Activated naive CD8-positive, alpha-beta T cell treated with anti-CD3 and anti-CD28 coated beads for 36 hours (primary cell): ENCODE measurements at places on chromosomes 6 and 20. TPM values are rescaled to one million over a fixed set of nuclear protein-coding genes. Genes with fewer than 3 reads are reported as not detected.

GRCh38 chr6:37373822-37374471 is 20.2 kb downstream of the RNF8 start:
- H3K4me3 ChIP-seq: no peak overlapping the region
- no peak overlapping the region for H3K27ac ChIP-seq
- peaks cover 8% of the 10 kb centered on the region for H3K36me3 ChIP-seq
- no peaks in the 10 kb centered on the region for H3K27me3 ChIP-seq

DNA sequence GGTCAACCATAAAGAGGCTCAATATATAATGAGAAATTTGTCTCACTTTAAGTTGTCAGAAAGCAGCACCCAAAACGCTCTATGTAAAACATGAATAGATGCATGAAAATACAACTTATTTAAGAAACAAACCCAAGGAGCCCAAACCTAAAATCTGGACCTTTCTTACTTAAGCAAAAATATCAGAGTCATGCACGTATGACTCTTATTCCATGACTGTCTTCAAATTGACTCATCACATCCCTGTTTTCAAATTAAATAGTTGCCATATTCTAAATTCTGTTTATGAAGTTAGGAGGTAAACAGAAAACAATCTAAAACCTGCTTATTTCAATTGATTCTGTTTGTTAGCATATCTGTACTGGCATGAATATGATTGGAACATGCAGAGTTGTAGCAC is 42.1 kb downstream of the ANKRD6 start:
- DNase-seq: no peak
- H3K4me3 ChIP-seq: no peak overlapping the region
- H3K27ac ChIP-seq: peak overlapping the region; percentile 80

DNA sequence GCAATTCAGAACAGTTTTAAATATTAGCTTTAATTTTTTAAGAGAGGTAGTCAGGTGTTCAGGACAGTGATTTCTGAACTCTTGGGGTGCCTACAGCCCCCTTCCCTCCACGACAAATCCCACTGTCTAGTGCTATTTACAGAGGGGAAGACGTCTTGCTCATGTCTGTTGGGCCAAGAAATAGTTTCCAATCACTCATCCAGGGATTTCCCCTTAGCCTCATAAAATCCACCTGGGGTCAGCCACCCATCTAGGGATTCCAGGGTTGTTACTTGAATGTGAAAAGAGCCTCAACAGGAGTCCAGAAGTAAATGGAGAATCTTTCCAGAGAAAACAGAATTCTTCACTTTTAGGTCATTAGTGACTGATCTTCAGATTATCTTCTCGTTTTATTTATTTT is 37.0 kb downstream of the BICRAL start:
- DNase-seq: no peak
- H3K4me3 ChIP-seq: no peak overlapping the region
- H3K36me3 ChIP-seq: peaks cover 5% of the 10 kb centered on the region
- H3K27me3 ChIP-seq: no peaks in the 10 kb centered on the region
- no peak overlapping the region for H3K27ac ChIP-seq

GRCh38 chr20:2708665-2709064 is 16.1 kb downstream of the EBF4 start:
- H3K27ac ChIP-seq: no peak overlapping the region
- no peaks in the 10 kb centered on the region for H3K36me3 ChIP-seq
- peaks cover 5% of the 10 kb centered on the region for H3K4me1 ChIP-seq
- no peak for DNase-seq

TRIM15 gene
- total RNA-seq: not detected

DNA sequence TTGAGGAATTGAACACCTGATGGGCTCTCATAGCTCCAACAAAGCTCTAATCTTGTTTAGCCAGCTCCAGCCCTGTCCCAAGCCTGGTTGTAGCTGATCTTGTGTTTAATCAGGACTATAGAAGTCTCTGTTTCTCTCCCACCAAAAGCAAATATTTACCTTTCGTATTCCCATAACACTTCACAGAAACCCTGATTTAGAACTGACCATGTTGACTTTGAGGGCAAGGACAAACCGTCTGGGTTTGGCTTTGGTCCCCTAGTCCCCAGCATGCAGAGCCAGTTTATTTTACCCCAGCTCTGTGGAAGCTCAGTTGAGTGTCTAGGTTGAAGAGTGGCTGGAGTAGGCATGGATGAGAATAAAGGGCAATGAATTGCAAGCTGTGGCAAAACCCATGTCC is 18.0 kb upstream of the SIM1 start:
- H3K27ac ChIP-seq: no peak overlapping the region
- no peak overlapping the region for H3K4me3 ChIP-seq
- DNase-seq: no peak

DNA sequence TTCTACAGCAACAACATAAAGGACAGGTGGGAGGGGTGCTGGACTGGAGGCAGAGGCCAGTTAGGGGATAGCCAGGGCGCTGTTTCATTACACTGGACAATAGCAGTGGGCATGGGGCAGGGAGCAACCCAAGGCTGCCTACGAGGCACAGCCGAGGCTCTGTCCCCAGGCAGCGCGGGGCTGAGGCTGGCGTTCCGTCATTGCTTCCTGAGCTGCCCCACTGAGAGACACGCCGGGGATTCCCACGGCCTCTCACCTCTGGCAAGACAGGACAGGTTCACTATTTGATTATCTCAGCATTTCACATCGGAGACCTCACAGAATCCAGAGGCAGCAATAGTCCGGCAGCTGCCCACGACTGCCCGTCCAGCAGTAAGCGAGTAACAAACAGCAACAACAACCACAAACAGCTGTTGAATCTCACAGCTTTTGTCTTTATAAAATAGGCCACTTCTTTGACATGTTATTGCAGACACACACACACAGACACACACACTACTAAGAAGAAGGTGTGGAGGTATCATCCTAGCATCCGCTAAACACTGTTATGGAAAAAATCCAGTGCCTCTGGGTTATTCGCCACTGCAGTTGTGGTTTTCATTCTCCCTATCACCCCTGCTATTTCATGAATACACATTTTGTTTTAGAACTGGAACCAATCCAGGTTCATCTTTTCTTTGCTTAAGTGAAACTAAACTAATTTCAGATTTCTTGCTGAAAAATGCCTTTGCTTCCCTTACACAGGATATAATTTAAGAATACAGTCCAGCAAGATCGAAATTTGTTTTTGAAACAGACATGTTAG is 19.5 kb downstream of the KIF25 start:
- no peaks in the 10 kb centered on the region for H3K36me3 ChIP-seq
- no peak for DNase-seq
- peaks cover 13% of the 10 kb centered on the region for H3K27me3 ChIP-seq
- H3K4me1 ChIP-seq: no peaks in the 10 kb centered on the region

GRCh38 chr6:24932832-24933231 is 2.9 kb downstream of the RIPOR2 start:
- no peak for DNase-seq
- peaks cover 75% of the 10 kb centered on the region for H3K4me1 ChIP-seq
- peak overlapping the region; percentile 95 for H3K4me3 ChIP-seq
- no peaks in the 10 kb centered on the region for H3K27me3 ChIP-seq

RIN2 gene
- total RNA-seq: not detected

DEFB124 gene
- not detected for total RNA-seq

PRND gene
- not detected for total RNA-seq

GRCh38 chr6:160111806-160112205 is 9.8 kb upstream of the SLC22A1 start:
- H3K4me1 ChIP-seq: peaks cover 4% of the 10 kb centered on the region
- DNase-seq: no peak
- H3K27ac ChIP-seq: peak overlapping the region; percentile 70

DNA sequence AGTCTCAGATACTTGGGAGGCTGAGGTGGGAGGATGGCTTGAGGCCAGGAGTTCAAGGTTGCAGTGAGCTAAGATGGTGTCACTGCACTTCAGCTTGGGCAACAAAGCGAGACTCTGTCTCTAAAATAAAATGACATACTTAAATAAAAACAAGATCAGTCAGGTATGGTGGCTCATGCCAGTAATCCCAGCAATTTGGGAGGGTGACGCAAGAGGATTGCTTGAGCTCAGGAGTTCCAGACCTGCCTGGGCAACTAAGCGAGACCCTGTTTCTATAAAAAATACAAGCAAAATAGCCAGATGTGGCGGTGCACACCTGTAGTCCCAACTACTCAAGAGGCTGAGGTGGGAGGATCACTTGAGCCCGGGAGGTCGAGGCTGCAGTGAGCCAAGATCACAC is 149.6 kb downstream of the ZFP64 start:
- no peaks in the 10 kb centered on the region for H3K27me3 ChIP-seq
- H3K4me3 ChIP-seq: no peak overlapping the region
- H3K36me3 ChIP-seq: peaks cover 5% of the 10 kb centered on the region
- peaks cover 8% of the 10 kb centered on the region for H3K4me1 ChIP-seq
- H3K27ac ChIP-seq: no peak overlapping the region

GPR63 gene
- 0.85 TPM for total RNA-seq

CD83 gene
- total RNA-seq: 45.0 TPM

DNA sequence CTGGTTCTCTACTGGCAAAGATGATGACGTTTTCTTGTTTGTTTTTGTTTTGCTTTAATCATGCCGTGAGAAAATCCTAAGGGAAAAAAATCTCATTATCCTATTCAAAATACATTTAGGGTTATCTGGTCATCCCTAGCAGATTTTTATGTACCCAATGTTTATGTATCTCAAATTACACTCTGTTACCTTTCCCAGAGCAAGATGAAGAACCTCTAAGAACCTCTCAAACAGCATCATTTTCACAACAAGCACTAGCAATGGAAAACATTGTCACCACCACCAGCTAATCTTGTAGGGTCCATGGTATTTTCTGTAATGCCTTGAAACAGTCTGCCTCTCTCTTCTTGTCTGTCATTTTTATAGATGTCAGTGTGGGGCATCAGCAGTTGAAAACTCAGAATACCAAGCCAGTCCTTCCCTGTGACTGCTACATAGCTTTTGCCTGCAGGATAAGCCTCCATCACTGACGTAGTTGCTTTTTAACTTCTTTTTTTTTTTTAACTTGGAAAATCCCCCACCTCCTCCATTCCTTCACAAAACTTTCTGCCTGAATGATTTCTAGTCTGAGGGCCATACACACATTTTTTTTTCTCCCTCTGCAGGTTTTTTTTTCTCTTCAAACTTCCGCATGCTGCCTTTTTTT is 2.4 kb upstream of the SNAP25 start:
- no peak for DNase-seq
- H3K27ac ChIP-seq: no peak overlapping the region
- H3K4me1 ChIP-seq: peaks cover 7% of the 10 kb centered on the region
- H3K27me3 ChIP-seq: peaks cover 55% of the 10 kb centered on the region
- H3K36me3 ChIP-seq: peaks cover 7% of the 10 kb centered on the region

DNA sequence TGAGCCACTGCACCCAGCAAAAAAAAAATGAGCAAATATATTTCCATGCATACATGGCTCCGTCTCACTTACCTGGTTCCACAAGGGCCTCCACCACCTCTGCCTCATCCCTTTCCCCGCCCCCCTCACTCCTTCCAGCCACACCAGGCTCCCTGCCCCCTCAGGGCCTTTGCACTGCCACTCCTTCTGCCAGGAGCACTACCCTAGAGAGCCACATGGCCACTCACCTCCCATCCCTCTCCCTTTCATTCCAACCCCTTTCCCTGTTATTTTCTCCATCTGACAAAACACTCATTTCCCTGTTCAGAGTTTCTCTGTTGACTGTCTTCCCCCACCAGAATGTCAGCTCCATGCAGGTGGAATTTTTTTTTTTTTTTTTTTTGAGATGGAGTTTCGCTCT is 12.8 kb downstream of the SNAI1 start:
- H3K4me1 ChIP-seq: peaks cover 5% of the 10 kb centered on the region
- H3K4me3 ChIP-seq: no peak overlapping the region
- H3K27ac ChIP-seq: no peak overlapping the region
- H3K36me3 ChIP-seq: no peaks in the 10 kb centered on the region

DNA sequence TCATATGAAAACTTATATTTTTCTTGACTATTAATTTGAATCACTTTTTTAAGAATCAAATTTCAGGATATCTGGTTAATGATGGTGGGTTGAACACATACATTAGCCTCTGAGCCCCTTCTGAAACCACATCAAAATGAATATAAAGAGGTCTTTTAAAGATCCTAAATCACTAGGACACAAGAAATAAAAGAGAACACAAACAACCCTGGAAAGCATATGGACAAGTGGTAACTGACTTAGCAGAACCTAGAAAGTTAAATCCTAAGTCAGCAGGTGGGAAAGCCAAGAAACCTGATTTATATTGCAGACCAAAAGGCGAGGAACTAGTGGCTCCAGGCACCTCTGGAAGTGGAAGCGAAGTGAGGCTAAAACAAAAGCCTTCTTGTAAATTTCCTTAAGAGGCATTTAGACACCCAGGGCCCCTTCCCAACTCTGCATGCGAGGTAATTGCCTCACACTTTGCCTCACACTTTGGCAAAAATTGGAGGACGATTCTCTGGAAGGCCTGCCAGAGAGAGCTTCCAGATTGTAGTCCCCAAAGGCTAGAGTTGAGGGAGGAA is 293.9 kb downstream of the KHDC1L start:
- no peaks in the 10 kb centered on the region for H3K36me3 ChIP-seq
- DNase-seq: no peak
- no peaks in the 10 kb centered on the region for H3K4me1 ChIP-seq

DNA sequence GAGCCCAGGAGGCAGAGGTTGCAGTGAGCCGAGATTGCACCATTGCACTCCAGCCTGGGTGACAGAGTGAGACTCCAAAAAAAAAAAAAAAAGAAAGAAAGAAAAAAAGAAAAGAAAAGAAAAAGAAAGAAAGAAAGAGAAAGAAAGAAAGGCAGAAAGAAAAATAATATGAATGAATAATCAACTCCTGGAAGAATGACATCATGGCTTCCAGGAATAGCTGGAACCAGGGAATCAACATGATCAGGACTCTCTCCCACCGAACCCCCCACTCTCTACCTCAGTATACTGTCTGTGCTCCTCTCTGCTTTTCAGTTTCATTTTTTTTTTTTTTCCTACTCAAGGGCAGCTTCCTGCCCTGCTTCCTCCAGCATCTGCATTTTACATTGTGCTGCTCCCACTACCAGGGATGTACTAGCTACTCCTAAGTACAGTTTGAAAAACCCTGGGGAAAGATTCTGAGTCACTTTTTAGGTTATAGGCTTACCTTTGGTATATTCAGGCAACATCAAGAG is 19.7 kb upstream of the MTCL3 start:
- H3K4me1 ChIP-seq: no peaks in the 10 kb centered on the region
- no peaks in the 10 kb centered on the region for H3K36me3 ChIP-seq
- H3K4me3 ChIP-seq: no peak overlapping the region
- DNase-seq: no peak
- H3K27me3 ChIP-seq: peaks cover 25% of the 10 kb centered on the region

GRCh38 chr6:167141667-167142432 is 15.9 kb downstream of the GPR31 start:
- H3K27ac ChIP-seq: no peak overlapping the region
- peaks cover 24% of the 10 kb centered on the region for H3K27me3 ChIP-seq
- peak; percentile 62 for DNase-seq
- no peaks in the 10 kb centered on the region for H3K36me3 ChIP-seq

BMP5 gene
- not detected for total RNA-seq

FGD2 gene
- total RNA-seq: 1.8 TPM

GRCh38 chr6:7479801-7480266 is 61.6 kb upstream of the DSP start:
- H3K4me1 ChIP-seq: no peaks in the 10 kb centered on the region
- H3K27me3 ChIP-seq: no peaks in the 10 kb centered on the region
- no peaks in the 10 kb centered on the region for H3K36me3 ChIP-seq
- no peak for DNase-seq

DNA sequence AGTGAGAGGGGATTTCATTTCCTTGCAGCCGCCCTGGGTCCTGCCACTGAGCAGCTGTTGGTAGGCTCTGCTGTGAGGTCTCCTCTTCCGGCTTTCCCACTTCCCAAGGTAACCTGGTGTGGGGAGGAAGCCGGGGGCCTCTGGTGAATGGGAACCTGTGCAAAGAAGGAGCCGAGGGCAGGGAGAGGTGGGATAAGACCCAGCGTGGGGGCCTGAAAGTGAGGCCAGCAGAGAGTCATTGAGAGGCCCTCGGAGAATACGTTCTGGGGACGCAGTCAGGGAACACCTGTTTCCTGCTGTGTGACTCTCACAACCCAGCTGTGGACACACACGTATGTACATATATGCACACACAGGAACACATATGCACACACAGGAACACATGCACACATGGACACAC is 100.7 kb downstream of the CDH26 start:
- H3K4me1 ChIP-seq: peaks cover 39% of the 10 kb centered on the region
- H3K36me3 ChIP-seq: no peaks in the 10 kb centered on the region

SLC4A11 gene
- total RNA-seq: 2.9 TPM
